ENCODE measurements at places on chromosomes 16 and 17.

- DNase-seq: no peak
These were observed 3.3 kb downstream of the HNF1B start for GRCh38 chr17:37741341-37742115.

- no peak for DNase-seq
These were observed 30.7 kb upstream of the CDRT4 start for GRCh38 chr17:15498107-15498506.

DNA sequence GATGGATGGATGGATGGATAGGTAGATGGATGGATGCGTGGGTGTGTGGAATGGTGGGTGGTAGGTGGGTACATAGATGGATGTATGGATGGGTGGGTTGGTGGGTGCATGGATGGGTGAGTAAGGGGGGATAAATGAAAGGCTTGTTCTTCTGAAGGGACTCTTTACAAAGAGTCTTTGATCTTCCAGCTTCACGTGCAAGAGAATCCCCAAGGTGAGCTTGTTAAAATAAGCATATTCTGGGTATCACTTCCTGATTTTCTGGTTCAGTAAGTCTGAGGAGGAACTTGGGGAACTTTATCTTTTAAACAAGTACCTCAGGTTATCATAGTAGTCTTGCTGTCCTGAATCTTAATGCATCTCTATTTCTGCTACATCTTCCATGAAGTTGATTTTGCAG, 639.1 kb downstream of the MAF start:
- no peak for DNase-seq

- DNase-seq: no peak
These were observed 7.9 kb downstream of the GRN start for GRCh38 chr17:44352828-44353671.

DNA sequence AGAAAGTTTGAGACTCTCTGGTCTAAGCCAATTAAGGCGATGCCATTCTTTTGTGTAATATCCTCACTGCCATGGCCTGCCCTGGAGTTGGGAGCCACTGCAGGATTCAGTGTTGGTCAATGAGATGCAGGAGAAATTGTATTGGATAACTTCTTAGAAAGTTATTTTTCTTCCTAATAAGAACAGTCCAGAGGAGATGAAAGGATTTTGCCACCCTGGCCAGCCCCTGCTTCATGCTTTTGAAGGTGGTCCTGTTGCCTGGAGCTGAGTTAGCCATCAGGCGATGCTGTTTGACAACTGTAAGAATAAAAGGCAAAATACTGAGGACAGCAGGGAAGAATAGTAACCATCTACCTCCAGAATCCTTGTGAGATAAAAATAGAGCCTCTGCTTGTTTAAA, 35.4 kb upstream of the CNTNAP4 start:
- no peak for DNase-seq

DNA sequence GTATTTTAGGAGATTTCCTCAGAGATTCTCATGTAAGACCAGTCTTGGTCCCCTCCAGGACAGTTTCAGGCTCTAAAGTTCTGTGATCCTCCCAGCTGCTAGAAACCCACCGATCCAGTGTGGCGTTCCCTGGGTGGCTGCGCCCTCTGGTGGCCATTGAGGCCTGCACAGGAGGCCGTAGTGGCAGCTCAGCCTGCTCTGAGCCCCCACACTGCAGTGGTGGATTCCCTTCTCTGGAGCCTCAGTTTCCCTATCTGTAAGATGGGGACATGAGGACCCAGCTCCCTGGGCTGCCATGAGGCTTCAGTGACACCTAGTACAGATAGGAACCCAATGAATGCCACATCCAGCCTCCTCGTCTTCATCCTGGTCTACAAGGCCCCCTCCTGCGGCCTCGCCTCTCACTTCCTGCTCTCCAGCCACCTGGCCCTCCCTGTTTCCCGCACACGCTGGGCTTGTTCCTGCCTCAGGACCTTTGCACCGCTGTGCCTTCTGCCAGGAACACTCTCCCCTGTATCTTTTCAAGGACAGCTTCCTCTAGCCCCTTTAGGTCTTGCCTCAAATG, 16.5 kb downstream of the CCDC102A start:
- DNase-seq: peak; percentile 78

- no peak for DNase-seq
These were observed 14.0 kb upstream of the ALDOA start for GRCh38 chr16:30051518-30051917.

- no peak for DNase-seq
These were observed 27.9 kb upstream of the HSBP1 start for GRCh38 chr16:83779886-83780285.

- no peak for DNase-seq
These were observed 66.5 kb downstream of the MGAT5B start for GRCh38 chr17:76934561-76935320.

DNA sequence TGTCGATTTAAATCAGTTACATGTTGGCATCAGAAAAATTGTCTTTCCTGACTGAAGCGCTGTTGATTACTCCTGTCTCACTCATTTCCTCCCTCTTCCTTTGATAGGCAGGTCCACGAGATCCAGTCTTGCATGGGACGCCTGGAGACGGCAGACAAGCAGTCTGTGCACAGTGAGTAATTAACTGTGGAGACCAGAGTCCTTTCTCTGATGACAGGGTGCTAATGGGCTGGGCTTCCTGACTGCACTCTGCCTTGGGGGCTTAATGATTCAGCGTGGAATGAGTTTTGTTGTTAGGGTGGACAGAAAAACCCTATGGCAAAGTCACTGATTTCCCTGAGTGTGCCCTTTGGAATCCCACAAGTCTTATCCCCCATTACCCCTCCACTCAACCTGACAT, 6.5 kb downstream of the GOSR2 start:
- no peak for DNase-seq

DNA sequence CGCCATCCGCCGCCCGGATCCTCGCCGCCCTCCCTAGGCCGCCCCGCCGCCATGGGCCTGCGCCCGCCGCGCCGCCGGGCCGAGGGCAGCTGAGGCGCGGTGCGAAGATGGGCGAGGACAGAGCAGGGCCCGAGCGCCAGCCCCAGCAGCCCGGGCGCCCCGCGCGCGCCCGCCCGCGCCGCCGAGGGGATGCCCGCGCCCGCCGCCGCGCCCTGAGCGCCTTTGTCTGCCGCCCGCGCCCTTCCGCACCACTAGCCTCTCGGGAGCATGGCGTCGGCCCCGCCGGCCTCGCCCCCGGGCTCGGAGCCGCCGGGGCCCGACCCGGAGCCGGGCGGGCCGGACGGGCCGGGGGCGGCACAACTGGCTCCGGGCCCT, 278 bp downstream of the RAB11FIP3 start:
- no peak for DNase-seq

DNA sequence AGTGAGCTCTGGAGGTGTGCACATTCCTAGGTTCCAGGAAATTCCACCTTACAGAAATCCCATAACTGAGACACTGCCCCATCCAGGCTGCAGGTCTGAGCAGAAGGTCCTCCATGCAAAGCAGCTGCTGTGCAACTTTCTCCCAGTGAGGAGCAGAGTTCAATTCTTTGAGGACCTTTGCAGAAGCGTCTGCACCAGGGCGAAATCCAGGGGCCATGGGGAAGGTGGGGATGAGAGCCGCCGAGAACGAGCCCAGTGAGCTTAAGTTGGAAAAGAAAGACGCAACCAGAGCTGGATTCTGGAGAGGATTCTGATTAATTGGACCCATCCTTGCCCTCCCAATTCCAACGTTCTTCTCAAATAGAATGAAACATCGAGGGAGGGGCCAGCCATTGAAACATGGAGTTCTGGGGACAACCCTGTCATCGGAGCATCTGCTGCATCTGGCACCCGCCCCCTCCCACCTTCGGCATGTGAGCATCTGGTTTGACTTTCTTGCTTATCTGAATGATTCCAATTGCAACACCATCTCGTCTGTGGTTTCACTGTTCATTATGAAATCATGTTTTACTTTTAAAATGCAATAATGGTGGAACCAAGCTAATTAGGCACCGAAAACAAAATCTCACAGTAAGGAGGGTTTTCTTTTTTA, 190.6 kb upstream of the FOXF1 start:
- no peak for DNase-seq

DNA sequence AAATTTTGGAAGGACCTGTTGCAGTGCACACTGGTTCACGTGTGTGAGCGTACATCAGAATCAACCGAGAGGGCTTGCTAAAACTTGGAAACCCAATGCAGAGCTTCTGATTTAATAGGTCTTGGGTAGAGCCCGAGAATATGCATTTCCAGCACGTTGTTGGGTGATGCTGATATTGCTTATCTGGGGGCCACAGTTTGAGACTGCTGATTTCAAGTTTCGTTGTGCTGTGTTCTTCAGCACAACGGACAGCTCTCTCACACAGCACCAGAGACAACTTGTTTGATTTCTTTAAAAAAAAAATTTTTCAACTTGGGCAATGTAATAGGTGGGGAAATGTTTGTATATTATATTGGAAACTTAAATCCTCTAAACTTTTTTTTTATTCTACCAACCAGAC, 9.4 kb downstream of the OR4D2 start:
- no peak for DNase-seq

DNA sequence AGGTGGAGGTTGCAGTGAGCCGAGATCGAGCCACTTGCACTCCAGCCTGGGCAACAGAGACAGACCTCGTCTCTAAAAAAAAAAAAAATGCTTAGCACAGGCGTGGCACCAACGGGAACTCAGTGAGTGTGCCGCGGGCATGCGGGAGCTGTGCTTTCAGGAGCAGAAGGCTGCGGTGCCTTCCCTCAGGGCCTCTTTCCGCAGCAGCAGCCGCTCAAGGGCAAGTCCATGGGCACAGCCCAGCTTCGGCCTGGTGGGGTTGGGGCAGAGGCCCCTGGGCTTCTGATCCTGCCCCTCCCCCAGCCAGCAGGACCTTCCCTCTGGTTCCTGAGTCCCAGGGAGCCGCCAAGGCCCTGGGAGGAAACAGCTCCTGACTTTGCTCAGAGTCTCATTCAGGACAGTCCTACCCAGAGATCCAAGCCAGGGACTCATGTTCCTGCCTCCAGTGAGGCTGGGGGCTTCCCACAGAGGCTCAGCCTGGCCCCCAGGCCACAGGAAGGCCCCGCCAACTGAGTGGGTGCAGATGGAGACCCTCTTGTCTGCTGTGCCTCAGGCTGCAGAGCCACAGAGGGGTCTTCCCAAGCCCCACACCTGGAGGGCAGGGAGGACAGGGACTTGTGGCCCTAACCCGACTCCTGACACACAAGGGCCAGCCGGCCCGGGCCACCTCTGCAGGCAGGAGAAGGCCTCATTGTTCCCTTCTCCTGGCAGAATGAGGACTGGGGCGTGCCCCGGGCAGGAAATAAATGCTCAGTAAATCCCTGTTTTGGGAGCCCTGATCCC, 3.3 kb upstream of the ZG16B start:
- no peak for DNase-seq

GRCh38 chr17:46744441-46744840, 74.1 kb downstream of the WNT3 start:
- no peak for DNase-seq

- DNase-seq: no peak
These were observed 249.1 kb downstream of the C16orf95 start for GRCh38 chr16:87067836-87068761.

GRCh38 chr16:30992931-30993816, 8.2 kb downstream of the HSD3B7 start:
- DNase-seq: no peak

DNA sequence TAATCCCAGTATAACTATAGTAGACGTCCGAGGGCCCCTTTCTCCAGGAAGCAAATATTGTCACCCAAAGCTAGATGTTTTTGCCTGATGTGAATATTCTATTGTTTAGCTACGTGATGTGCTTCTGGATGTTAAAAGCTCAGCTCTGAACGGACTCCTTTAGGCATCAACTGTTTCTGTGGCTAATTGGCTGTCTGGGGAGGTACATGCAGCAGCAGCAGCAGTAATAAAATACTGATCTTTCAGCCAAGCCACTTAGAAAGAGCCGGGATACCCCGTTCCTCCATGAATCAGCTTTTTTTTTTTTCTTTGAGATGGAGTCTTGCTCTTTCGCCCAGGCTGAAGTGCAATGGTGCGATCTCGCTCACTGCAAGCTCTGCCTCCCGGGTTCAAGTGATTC, 43.0 kb downstream of the TRARG1 start:
- DNase-seq: no peak

DNA sequence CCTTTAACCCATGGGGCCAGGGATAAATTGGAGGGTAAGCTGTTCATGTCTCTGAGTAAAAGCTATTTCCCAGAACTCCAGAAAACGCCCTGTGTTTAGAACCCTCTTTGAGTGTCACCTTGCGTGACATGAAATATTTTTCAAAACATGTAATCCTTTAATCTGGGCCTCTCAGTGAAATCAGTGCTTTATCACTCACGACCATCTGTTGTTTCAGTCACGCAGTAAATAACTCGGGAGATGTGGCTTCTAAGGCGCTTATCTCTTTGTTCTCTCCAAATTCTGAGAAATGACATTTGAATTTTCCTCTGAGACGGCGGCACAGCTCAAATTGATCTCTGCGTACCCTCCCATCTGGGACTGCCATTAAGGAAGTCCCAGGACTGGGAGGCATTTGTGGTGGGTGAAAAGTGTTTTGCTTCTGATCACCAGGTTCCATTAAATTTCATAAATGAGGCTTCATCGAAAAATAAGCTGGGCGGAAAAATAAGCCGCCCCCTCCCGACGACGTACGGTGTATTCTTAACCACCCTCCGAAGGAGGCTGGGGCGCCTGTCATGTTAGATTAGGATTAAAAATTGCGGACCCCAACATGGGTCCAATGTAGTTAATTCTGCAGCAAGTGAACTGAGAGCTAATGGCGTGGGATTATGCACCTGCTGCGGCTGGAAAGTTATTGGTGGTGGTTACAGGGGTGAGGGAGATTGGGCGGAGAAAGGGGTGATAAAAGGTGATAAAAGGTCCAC, 12.7 kb downstream of the WFDC1 start:
- DNase-seq: no peak

- DNase-seq: no peak
These were observed 5.4 kb upstream of the CD7 start for GRCh38 chr17:82322526-82323453.

DNA sequence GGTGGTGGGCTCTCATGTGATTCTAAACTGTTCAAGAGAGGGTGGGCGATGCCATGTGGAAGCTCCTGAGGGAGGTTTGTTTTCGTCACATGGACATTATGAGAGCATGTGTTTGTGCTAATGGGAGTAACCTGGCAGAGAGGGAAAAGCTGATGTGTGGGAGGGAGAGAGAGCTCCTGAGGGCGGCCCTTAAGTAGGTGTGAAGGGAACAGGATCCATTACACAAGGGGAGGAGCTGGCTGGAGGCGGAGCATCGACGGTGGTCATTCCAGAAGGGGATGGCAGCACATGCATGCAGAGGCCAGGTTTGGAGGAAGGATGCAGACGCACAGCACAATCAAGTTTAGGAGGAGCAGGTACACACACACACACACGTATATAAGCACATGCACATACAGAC, 197.5 kb downstream of the RPTOR start:
- DNase-seq: no peak

Measured in activated T-cell treated with anti-CD3 and anti-CD28 coated beads for 4 hours (primary cell).